ENCODE measurements at places on chromosomes 5 and 9. TPM values are rescaled to one million over a fixed set of nuclear protein-coding genes. Genes with fewer than 3 reads are reported as not detected.

- DNase-seq, result no peak
These were observed 2.7 kb downstream of the ASTN2 start for GRCh38 chr9:117412006-117412715.

The CDO1 gene
- total RNA-seq, result 0.40 TPM

The OR1Q1 gene
- not detected for total RNA-seq

The SGTB gene
- 9.2 TPM for total RNA-seq

DNA sequence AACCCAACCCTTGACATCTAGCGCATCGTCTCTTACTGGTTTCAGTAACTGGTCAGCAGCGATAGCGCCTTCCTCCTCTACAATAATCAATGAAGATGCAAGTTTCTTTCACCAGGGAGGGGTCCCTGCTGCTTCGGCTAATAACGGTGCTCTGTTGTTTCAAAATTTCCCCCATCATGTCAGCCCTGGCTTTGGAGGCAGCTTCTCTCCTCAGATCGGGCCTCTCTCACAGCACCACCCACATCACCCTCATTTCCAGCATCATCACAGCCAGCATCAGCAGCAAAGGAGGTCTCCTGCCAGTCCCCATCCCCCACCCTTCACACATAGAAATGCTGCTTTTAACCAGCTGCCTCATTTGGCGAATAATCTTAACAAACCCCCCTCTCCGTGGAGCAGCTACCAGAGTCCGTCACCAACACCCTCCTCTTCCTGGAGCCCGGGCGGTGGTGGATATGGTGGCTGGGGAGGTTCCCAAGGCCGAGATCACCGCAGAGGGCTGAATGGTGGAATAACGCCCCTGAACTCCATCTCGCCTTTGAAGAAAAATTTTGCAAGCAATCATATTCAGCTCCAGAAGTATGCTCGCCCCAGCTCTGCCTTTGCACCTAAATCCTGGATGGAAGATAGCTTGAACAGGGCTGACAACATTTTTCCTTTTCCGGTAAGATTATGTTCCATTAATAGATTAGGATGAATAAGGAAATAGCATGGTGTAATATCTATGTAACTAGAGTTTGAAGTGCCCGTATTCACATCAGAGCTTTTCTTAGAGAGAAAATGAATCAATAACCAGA, 2.2 kb downstream of the CPEB4 start:
- DNase-seq, result no peak

DNA sequence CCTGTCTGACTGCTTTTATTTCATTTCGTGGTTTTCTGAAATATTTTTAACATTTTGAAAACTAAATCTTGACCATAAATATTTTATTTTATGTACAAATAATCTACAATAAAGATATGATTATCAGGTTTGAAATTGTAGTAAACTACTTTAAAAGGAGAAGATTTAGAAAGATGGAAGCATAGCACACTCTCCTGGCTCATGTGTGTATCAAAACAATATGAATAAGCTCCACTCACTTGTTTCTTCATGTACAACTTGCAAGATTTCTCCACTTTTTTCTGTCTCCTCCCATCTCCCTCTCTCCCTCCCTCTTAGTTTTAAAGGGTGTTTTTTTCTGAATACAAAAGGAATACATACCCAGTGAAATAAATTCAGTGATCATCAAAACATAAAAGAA, 15.4 kb upstream of the VPS13A start:
- no peak for DNase-seq

The CDC25C gene
- not detected for total RNA-seq

The CTXN3 gene
- total RNA-seq, result not detected

DNA sequence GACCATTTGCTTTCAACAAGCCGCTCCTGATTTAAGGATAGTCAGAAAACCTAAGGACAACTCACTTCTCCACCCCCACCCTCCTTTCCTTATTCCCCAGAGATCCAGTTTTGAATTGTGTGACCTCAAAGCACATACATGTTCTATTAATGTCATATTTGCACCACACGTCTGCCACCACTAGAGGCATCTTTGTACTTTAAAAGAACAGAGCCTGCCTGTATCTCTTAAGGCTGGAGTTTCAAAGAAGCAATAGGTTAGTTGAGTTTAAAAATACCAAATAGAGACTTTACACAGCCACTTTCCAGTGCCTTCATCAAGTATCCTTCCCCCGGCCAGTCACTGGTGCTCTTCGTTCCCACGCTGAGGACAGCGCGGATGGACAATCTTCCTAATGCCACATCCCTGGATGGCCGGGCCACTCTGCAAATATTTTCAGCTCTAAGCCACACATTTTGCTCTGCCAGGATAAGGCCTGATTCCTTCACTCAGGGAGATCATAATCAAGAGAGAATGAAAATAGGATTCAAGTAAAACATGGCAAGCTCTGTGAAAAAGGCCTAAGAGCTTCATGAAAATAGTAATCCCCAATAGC, 146.3 kb downstream of the SNCAIP start:
- no peak for DNase-seq

- no peak for DNase-seq
These were observed 77.7 kb upstream of the SPEF2 start for GRCh38 chr5:35540002-35540401.

- no peak for DNase-seq
These were observed 530.2 kb downstream of the EBF1 start for GRCh38 chr5:158569534-158569933.

The PTGES2 gene
- 109 TPM for total RNA-seq

GRCh38 chr5:14286574-14287421, 143.7 kb downstream of the TRIO start:
- DNase-seq, result no peak

DNA sequence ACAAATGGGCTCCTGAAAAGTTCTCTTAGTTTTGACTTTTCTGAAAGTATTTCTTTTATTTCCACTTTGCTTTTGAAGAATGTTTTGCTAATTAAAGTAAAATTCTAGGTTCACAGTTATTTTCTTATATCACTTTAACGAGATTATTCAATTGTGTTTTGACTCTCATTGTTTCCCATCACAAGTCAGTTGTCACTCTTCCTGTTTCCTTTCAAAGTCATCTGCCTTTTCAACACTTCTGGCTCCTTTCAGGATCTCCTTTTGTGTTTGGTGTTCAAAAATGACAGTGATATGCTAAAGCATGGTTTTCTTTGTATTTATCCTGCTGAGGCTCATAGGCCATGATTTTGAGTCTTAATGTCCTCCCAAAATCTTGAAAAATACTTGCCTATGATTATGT, 235.4 kb upstream of the TAS2R1 start:
- no peak for DNase-seq

GRCh38 chr9:652914-653313, 188.6 kb upstream of the DMRT1 start:
- DNase-seq, result peak; percentile 28

GRCh38 chr5:122870219-122870856, 24.9 kb downstream of the SNX24 start:
- no peak for DNase-seq

- no peak for DNase-seq
These were observed 1720.5 kb upstream of the NUDT12 start for GRCh38 chr5:105283134-105283533.

DNA sequence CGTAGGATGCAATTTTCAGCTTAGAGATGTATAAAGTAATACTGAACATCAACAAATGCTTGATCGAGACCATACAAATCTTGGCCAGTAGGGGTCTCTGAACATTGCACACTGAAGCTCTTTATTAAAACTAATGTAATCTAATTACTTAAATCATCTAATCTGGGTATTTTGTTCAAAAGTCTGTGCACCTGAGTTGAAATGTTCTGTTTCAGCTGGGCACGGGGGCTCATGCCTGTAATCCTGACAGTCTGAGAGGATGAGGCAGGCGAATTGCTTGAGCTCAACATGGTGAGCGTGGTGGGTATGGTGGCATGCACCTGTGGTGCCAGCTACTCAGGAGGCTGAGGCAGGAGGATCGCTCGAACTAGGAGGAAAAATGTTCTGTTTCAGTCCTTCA, 41.0 kb downstream of the ESM1 start:
- DNase-seq, result no peak

DNA sequence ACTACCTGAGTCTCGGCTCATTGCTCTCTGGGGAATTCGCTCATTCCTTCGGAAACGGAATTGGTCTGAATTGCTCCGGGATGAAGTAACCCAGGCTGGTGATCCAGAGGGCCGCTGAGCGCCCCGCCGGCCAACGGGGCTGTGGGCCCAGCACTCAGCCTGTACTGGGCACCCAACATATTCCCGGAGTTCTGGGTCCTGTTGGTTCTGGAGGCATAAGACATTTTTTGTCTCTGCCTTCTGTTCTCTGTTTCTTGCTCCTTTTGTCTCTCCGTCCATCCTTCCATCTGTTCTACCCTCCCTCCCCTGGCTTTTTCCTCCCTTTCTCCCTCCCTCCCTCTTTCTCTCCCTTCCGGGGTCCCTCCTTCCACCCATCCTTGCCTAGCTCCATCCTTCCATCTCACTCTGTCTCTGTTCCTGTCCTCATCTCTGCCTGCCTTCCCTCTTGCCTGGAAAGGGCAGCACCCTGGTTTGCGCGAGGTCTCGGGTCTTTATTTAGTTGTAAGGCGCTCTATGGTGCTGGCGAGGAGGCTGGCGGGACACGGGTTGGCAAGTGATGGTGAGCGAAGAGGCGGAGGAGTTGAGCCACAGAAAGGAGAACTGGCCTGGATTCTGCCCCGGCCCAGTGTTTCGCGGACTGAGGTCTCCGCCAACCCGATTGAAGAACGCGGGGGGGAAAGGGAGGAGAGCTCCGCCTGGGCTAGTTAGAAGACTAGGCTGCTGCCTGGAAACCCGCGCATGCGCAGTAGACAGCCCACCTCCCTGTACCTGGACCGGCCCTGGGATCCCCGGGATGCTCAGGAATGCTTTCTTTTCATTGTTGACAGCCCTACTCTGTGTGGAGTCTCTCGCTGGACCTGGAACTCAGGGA, 1468.0 kb downstream of the FOXD4L5 start:
- peak; percentile 79 for DNase-seq

- peak; percentile 47 for DNase-seq
These were observed 716 bp upstream of the OTULIN start for GRCh38 chr5:14663734-14664269.

DNA sequence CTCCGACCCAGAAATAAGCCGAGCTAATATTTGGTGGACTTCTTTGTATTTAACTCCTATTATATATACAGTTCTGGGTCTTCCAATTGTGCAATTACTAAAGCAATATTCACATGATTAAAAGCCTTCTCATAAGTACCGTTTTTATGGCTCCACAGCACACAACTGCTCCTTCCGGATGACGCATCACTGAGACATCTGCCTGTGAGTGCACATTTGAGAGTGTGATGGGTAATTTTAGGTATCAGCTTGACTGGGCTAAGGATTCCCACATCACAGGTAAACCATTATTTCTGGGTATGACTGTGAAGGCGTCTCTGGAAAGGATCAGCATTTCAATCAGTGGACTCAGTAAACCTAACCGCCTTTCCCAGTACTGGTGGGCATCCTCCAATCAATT, 77.5 kb upstream of the SYK start:
- no peak for DNase-seq

The SMIM33 gene
- total RNA-seq, result not detected

GRCh38 chr9:19598722-19599121, 189.9 kb downstream of the ACER2 start:
- no peak for DNase-seq

DNA sequence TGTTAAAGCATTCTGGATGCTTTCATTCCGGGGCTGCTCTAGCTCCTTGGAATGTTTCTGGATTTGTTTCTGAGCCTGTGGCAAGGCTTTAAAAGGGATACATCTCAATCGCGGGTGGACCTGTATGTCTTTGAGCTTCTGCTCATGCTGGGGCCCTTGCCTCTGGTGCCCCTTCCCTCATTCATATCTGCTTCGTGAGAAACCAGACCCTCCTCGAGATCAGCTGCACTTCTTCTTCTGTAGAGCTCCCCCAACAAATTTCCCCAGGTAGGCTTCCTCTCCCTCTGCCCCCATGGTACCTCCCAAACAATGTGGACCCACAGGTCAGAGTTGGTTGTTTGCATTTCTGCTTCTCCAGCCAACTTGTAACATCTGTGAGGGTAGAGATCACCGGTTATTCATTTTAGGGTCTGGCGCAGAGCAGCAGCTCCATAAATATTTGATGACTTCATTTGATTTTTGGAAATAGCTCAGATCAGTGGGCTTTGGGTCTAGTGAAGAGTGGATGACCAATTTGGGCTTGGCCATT, 6.6 kb downstream of the ZNF618 start:
- DNase-seq, result no peak

GRCh38 chr5:31133488-31133887, 60.0 kb upstream of the CDH6 start:
- DNase-seq, result no peak

DNA sequence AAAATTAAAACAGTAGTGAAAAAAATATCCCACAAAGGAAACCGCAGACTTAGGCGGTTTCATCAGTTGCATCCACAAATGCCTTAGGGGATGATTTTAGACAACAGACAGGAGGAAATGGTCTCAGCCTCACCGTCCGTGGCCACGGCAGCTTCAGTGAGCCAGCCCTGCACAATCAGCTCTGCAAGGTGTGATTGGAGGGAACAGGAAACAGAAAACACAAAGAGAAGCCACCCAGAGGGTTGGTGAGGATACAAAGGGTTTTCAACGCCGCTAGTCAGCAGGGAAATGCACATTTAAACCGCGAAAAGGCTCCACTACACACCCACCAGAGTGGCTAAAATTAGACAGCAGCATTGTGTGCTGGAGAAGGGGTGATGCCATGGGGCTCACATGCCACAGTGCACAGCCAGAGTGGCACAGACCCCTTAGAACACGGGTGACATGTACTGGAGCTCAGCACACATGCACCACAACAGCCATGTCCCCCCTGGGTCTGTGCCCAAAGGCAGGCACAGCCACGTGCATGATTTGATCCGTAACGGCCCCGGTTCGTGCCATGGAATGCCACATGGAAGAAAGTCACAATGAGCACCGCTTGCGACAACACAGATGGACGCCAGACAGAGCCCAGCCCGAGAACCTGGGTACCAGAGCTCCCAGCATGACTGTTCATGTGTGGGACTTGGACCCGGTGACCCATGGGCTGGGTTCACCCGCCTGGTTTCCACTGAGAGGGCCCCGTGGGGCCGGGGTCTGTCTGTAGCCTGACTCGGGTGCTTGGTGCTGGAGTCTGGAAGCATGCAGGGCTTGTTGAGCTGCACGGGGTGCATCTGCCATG, 18.3 kb upstream of the TERT start:
- DNase-seq, result peak; percentile 55

Data from transverse colon (tissue), 4 donors.